ENCODE measurements at places on chromosomes 11 and 22. TPM values are rescaled to one million over a fixed set of nuclear protein-coding genes. Genes with fewer than 3 reads are reported as not detected.
A peak's percentile ranks its signal among the peaks of the same experiment; 100 is the strongest.

- DNase-seq, result no peak
Measured at GRCh38 chr11:1773994-1774550, 10.3 kb upstream of the CTSD start.

DNA sequence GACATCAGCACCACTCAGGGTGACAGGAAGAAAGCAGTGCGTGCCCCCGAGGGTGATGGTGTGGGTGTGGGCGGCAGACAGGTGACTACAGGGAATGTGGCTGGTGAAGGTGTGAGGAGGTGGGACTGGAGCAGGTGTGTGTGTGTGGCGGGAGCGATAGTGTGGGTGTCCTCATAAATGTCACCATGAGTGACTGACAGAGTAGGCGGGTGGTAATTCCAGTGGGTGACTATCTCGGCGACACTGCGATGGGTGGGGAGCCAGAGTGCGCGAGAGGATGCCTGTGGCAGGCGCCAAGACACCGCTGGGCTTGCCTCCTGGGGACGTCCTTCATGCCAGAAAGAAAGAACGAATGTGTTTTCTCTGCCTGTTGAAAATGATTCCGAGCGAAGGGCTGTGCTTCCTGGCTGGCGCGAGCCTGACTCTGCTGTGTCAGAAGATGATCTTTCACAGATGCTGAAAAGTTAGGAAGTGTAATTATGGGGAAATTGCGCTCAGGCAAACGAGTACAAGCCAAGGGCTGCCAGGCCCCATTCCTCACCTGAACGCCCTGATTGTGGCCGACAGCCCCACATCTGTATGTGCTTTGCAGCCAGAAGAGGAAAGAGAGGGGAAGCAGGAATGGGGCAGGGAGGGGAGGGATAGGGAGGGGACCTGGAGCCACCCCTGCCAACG is 98.8 kb upstream of the CD82 start:
- DNase-seq, result no peak

- DNase-seq, result no peak
Measured at GRCh38 chr11:45089251-45089650, 57.2 kb upstream of the PRDM11 start.

GRCh38 chr22:28560046-28560742 is 119.4 kb downstream of the TTC28 start:
- no peak for DNase-seq

DNA sequence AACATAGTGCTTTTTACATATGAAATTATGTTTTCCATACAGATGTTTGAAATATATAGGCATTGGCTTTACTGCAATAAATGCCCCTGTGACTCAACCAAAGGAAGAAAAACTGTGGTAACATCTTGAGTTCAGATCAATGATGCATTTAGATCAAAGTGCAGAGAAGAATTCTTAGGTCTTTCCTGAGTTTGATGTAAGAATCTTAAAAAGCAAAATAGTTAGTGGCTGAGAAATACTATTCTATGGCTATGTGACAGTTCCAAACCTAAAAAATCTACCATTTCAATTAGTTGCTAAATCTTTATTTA is 93.7 kb downstream of the SOX6 start:
- no peak for DNase-seq

DNA sequence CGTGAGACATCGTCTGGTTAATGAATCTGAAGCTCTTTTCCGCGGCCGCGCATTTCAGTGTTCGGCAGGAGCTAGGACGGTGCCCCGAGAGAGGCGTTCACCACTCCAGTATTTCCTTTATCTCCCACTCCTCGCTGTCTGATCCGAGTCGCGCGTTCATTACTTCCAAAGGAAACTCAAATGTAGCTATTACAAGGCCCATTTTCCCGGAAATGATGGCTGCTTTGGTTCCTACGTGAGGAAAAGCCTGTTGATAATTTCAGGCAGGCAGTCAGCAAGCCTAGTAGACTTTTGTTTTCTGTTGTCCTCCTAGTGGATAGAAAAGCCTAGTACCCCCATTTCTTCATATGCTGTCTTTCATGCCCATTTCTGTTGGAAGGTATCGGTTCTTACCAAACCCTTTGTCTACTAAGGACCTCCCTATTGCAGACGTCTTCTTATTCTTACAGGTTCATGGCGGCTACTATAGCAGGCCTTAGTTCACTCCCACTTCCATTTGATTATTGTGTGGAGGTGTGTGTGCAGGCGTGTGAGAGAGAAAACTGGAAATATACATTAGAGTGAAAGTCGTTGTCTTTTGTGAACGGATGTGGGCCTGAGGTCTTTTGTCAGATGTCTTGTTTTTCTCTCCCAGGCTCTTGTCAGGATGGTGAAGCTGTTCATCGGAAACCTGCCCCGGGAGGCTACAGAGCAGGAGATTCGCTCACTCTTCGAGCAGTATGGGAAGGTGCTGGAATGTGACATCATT is 737 bp downstream of the RBM4 start:
- no peak for DNase-seq

- DNase-seq, result no peak
Measured at GRCh38 chr22:22408731-22409696, 99.5 kb downstream of the ZNF280B start.

SPINDOC gene
- total RNA-seq, result 20.8 TPM

DNA sequence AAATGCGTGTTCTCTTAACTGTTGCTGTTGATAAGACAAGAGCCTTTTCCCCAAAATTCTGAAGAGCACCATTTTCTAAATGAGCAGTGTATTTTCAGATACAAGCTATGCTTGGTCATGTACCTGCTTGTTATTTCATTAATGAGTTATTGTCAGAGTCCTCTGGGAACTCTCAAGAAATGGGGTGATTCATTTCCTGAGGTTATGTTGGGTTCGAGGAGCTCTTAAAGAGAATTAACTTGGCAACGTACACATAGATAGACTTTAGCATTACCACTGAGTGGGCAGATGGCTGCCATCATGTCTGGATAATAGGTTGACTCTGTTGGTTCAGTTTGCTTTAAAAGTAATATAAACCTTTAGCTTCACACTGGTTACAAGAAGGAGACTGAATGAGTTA is 87.9 kb upstream of the SORL1-AS1 start:
- no peak for DNase-seq

SCGB1A1 gene
- total RNA-seq, result not detected

GRCh38 chr11:11336664-11337063 is 16.4 kb downstream of the CSNK2A3 start:
- DNase-seq, result no peak

DNA sequence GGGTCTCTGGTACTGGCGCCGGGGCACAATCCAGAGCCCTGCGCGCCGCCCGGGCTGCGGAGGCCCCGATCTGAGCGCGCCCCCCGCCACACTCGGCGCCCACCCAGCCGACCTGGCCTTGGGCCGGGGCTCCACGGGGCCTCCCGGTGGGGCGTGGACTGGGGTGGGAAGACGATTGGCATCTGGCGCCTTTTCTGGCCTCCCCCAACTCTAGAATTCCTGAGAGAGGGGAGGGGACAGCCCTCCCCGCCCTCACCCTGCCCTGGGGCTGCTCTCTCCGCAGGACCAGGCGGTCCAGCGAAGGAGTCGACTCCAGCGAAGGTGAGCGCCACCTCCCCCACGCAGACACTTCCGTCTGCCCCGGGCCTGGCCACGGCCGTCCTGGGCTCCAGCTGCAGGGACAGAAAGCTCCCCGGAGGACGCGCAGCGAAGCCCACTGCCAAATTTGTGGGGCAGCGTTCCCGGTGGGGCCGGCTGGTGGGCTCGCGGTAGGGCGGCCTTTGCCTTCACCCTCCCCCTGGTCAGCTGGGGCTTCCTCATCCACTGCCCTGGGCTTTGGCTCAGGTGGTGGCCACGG is 593 bp downstream of the SSH3 start:
- no peak for DNase-seq

DNA sequence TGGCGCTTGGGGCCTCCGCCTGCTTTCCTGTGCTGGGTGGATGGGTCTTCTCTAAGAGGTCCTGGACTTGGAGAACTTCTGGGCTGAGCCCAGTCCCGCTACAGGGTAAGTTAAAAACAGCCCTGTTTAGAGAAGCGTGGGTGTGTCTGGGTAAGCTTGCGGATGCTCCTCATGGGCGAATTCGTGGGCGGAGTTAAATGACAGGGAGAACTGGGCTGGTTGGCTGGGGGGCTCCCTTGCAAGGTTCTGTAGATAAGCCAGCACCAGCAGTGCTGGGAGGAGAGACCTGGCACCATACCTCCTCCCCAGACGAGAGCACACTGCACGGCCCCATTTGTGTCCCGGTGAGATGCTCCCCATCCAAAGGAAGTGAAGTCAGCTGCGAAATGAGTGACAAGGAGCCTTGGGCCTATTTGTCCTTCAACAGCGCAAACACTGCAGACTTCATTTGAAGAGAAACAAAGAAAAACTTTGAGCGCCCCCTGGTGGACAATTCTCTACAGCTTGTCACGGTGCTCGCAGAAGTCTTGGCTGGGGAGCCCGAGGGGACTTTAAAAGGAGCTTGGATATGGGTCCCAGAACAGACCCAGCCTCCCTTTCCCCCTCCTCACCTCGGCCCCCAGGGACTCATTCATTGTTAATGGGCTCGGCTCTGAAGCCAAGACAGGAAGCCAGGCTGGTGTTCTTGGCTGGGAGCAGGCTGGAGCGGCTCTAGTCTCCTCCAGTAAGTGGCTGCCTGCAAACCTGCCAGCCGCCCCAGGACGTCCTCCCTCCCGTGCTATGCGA is 39.5 kb downstream of the TP53I11 start:
- DNase-seq, result peak; percentile 57

SHANK3 gene
- total RNA-seq, result not detected

SPDYC gene
- total RNA-seq, result not detected

GRCh38 chr11:73376160-73376802 is at the start of gene RELT:
Gene RELT, plus strand, starts transcription at chr11:73376399. Its CDS starts 12,738 bp downstream, at chr11:73389137.
- DNase-seq, result peak; percentile 99

DNA sequence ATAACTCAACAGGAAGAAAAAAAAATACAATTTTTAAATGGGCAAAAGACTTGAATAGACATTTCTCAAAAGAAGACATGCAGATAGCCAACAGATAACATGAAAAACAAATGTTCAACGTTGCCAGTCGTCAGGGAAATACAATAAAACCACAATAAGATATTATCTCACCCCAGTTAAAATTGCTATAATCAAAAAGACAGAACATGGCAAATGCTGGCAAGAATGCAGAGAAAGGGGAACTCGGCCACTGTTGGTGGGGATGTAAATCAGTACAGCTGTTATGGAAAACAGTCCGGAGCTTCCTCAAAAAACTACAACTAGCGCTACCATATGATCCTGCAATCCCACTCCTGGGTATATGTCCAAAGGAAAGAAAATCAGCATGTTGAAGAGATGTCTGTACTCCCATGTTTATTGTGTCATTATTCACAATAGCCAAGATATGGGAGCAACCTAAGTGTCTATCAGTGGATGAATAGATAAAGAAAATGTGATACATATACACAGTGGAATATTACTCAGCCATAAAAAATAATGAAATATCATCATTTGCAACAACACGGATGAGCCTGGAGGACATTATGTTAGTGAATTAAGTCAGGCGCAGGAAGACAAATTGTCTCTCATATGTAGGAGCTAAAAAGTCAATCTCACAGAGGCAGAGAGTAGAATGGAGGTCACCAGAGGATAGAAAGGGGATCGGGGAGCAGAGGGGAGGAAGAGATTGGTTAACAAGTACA is 12.2 kb upstream of the CYTH4 start:
- DNase-seq, result no peak

OR6A2 gene
- total RNA-seq, result 0.20 TPM

KRTAP5-7 gene
- total RNA-seq, result 0.24 TPM

GRCh38 chr11:42552786-42553185 is 759.0 kb upstream of the API5 start:
- DNase-seq, result no peak

DNA sequence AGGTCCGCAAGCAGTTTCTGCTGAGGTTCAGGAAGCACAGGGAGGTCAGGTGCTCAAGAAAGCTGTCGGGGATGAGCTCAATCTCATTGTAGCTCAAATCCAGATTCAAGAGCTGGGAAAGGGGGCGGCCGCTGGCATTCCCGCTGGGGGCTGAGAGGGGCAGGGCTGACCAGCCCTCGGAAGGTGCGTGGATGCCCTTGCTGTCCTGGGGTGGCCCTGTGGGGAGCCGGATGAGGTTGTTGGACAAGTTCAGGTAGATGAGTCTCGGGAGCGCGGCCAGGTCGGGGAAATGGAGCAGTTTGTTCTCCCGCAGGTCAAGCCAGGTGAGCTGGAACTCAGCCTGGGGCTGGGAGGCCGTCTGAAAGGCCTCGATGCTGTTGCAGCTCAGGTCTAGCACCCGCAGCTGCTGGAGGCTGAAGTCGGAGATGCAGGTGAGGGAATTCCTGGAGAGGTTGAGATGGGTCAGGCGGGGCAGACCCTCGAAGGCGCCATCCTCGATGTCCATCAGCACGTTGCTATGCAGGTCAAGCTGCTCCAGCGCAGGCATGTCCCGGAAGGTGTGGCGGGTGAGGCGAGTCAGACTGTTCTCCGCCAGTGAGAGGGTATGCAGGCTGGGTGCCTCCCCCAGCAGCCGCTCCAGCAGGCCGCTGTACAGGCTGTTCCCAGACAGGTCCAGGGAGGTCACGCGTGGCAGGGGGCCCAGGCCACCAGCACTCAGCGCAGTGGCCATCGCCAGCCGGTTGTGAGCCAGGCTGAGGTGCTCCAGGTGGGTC is 9.8 kb downstream of the LRRC32 start:
- DNase-seq, result peak; percentile 15

DNA sequence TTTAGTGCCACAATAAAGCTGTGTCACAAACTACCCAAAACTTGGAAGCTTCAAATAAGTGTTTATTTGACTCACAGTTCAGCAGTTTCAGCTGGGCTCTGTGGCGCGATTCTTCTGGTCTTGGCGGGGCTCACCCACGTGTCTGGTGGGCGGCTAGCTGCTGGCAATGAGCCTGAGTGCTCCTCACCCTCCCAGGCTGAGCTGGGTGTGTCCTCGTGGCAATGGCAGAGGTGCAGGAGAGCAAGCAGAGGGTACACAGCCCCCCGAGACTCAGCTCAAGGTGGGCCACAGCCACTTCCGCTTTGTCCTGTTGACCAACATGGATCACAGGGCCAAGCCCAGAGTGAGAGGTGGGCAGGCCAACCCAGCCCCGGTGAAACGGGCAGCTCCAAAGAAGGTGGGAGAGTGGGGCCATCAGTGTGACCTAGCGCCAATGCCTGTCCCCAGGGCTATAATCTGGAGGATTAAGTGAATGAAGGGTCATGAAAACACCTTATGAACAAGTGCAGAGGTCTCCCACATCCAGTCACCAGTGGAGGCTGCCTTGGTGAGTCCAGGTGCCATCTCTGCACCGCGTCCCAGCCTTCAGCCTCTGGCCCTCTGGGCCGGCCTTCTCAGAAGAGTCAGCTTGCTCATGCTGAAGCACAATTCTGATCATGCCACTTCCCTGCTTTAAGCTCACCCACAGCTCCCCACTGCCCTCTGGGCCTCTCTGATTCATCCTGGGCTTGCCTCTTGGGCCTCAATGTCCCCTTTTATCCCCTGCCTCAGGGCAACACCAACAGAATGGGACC is 74.6 kb upstream of the RTL6 start:
- DNase-seq, result no peak

APOL5 gene
- total RNA-seq, result not detected

WBP2NL gene
- total RNA-seq, result 6.8 TPM

SEC14L2 gene
- total RNA-seq, result 0.42 TPM

GRCh38 chr11:43738600-43739409 is 58.3 kb downstream of the HSD17B12 start:
- DNase-seq, result no peak

FGF4 gene
- not detected for total RNA-seq
